ENCODE measurements at places on chromosomes 2 and 18.

DNA sequence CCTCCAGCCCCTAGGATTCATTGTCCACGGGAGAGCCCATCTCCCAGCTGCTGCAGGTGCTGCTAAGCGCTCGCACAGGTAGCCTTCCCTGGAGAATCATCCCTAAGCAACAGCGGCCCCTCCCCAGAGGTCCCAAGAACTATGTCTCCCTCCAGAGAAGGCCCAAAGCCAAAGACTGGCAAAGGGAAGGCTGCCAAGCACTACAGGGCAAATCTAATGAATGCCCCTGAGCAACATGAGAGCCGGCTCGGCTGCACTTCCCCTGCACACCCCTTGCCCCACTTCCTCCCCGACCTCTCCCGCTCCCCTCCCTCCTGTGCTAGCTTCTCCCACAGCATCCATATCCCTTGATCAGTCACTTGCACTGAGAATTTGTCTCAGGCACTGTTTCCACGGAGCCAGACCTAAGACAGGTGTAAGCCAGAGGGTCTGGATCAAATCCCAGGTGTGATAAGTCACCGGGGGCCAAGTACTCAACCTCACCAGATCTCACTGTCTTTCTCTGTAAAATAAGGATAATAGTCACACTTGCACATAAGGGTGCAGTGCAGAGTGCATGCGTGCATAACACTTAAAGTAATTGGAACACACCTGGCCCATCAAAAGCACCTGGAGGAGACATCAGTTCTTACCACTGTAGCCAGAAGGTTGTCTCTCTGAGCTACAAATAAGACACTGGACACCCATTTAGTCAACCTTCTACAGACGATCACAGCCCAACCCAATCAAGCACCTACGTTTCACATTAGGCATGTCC, 20.1 kb upstream of the COL6A3 start:
- DNase-seq: no peak

DNA sequence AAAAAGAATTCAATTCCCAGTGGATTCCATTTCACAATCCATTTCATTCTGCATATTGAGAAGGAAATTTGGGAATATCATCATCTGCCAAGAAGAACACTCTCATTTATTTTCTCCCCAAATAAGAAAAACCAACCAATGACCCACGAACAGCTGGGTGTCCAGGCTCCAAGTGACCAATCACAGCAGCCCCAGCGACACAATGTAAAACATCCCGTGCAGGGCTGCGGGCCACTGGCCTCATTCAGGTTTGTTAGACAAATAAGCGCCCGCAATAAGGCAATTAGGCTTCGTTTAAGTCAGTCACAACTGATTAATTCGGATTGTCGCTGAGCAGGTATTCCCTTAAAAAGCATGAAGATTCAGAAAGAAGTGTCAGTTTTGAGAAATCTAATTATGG, 378.6 kb downstream of the EIPR1 start:
- DNase-seq: no peak

GRCh38 chr2:70999362-70999761, 4.7 kb upstream of the TEX261 start:
- no peak for DNase-seq

GRCh38 chr2:104784264-104784663, 69.7 kb upstream of the POU3F3 start:
- no peak for DNase-seq

DNA sequence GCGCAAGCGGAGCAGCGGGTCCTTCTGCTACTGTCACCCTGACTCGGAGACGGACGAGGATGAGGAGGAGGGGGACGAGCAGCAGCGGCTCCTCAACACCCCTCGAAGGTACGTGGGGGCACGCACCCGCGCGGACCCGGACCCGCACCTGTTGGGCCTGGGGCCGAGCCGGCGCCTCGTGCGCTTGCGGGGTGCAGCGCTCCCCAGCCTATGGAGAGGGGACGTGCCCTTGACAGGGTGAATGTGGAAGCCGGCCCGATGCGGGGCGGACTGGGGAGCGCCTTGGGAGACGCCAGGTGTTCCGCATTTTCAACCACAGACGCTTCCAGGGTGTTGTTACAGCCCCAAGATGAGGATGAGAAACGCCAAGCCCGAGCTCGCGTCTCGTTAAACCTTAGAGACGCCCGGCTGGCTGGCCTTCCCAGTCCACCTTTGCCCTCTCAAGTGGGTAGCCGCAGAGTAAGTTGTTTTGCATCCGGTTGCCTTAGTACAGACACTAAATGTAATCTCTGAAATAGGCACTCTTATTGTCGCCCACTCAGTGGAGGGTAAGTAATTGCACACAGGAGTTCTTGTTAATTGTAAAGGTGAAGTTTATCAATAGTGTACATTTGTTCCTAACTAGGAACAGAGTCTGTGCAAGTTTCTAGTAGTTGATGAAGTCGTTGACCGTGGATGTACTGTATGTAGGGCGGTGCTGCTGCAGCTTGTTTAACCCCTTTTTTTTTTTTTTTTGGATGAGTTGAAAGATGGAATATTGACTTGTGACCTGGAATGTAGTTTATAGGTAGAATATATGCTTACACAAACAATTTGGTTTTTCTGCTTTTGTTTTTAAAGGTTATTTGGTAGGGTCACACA, 815 bp downstream of the GMCL1 start:
- peak; percentile 17 for DNase-seq

DNA sequence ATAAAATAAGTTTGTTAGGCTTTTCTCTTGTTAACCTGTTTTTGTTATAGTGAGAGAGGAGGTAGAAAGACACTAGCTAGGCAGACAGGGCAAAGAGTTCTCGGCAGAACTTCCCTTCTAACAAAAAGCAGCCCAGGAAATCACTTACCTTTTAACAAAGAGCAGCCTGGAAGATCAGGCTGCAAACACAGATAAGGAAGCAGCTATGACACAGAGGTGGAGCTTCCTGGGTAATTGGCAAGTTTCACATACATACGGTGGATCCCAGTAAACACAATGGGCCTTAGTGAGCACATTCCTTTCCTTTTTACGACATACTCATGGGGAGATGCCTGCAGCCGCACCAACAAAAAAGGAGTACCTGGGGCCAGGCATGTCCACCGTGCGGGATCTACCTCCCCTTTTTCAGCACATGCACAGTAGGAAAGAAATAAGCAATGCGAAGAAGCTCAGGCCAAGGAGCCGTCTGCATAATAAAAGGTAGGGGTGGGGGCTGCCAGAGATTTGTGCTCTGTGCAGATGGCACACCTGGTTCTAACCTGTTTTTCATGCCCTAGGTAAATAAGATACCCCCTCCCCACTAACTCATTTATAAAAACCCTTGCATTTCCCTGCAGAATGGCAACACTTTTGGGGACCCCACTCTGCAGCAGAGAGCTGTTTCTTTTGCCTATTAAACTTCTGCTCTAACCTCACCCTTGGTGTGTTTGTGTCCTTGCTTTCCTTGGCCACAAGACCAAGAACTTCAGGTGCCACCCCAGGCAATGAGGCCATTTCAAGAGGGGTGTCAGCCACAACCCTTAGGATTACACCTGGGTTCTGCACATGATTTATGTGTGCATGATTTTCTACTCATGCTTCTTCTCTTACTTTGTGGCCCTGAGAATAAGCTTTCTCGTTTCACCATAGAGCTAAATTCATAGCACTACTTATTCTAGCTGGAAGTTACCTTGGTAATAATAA, 26.5 kb downstream of the MDH1 start:
- DNase-seq: no peak

DNA sequence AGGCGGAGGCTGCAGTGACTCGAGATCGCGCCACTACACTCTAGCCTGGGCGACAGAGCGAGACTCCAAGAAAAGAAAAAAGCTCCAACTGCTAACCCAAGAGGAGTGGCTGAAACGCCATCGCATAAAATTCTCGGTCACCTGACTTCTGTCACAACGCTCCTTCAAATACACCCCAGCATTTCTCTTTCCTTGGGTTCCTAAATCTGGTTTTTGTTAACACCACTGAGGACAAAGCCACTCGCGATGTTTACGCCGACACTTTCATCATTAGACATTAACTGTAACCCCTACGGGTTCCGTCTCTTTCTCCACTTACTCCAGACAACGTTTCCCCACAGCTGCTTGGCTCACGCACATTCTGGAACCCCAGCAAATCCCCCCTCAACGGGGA, 679 bp downstream of the CLK1 start:
- no peak for DNase-seq

- no peak for DNase-seq
Measured at GRCh38 chr2:142980246-142981068, 103.0 kb downstream of the KYNU start.

GRCh38 chr2:26557244-26557925, 79.5 kb upstream of the OTOF start:
- DNase-seq: no peak

DNA sequence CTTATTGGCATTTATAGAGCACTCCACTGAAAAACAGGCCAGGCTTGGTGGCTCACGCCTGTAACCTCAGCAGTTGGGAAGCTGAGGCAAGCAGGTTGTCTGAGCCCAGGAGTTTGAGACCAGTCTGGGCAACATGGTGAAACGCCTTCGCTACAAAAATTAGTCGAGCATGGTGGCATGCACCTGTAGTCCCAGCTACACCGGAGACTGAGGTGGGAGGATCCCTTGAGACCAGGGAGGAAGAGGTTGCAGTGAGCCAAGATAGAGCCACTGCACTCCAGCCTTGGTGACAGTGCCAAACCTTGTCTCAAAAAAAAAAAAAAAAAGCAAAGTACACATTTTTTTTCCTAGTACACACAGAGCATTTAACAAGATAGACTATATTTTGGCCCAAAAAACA, 96.1 kb downstream of the TGIF1 start:
- no peak for DNase-seq

DNA sequence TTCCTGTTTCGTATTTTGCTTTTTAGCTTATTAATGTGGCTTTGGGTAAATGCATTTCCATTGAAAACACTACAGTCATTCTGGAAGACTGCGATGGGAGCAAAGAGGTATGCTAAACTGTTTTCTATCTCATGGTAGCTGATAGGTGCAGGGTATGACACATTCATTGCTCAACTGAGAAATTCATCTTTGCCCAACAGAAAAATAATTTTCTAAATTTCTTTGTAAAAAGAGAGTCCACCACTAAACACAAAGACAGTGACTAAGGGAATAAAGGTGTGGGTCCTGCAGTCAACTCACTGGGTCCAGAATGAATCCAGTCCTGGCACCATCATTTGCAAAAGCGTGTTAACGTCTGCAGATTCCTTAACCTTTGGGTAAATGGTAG, 19.9 kb downstream of the ERMN start:
- DNase-seq: no peak

GRCh38 chr2:221605751-221606240, 33.7 kb upstream of the EPHA4 start:
- no peak for DNase-seq

- no peak for DNase-seq
Measured at GRCh38 chr2:33086400-33087015, 139.8 kb downstream of the LTBP1 start.

- no peak for DNase-seq
Measured at GRCh38 chr2:3454802-3455201, 64.5 kb downstream of the ADI1 start.

GRCh38 chr2:69995511-69995910, 34.1 kb upstream of the ASPRV1 start:
- DNase-seq: no peak

DNA sequence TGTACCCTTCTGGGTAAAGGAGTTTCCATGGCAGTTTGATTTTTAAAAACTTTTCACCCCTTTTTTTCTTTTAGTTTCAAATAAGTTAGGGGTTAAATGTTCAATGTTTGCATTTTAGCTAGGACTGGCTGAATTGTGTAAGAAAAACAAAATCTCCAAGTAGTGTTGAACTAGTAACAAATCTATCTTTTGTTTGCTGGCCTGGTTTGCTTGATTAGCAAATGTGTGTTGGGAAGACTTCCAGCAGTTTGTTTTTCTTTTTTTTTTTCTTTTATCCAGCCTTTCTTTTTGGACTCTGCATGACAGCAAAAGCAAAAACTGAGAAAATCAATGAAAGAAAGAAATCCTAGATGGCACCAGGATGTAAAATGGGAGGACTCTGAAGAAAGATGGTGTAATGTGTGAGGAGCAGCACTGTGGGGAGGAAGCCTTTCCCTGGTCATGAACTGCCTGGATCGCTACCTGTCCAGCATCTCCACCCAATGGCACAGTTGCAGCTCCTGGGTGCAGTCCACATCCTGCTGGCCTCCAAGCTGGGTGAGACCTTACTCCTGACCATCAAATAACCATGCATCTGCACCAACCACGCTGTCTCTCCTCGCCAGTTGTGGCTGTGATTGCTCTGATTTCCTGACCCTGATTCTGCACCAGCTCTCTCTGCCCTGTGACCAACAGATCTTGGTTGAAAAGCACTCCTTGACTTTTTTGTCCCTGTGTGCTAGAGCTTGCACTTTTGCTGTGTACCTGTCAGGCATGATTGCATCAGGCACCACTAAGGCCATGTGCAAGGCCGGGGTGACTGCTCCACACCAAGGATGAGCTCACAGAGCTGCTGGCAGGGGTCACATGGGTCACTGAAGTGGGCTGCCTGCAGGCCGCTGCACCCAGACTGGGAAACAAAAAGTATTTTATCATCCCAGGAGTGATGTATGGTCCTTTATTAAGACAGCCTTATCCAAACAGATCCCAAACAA, 71.2 kb upstream of the ZNF236 start:
- DNase-seq: no peak

DNA sequence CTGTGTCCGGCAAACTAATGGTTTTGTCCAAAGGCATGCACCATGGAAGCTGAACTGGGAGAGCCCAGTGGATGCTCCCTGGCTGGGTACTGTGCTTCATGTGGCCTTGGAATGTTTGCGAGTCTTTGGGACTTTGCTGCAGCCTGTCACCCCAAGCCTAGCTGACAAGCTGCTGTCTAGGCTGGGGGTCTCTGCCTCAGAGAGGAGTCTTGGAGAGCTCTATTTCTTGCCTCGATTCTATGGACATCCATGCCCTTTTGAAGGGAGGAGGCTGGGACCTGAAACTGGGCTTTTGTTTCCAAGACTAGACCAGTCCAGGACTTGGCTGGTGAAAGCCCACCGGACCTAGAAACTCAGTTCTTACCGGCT, 1.7 kb downstream of the MARS2 start:
- no peak for DNase-seq

DNA sequence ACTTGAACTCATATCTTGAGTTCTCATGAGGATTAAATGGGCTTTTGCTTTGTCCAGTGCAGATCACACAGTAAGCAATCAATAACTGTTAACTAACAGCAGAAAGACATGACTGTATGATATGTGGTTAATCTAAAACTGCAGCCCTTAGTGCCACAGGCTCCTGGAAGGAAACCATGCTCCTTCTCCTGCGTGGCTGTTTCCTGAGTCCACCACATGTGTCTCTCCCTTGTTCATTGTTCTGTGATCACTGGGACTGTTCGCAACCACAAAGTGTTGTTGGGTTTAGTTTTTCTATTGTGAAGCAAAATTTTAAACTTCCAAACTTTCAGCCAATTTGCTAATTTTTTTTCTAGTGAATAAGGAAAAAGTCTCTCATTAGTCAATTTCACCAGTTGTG, 130.9 kb upstream of the PTPRM start:
- DNase-seq: no peak

- DNase-seq: no peak
Measured at GRCh38 chr2:217086038-217086522, 226.2 kb upstream of the TNP1 start.

- DNase-seq: no peak
Measured at GRCh38 chr2:199207011-199207410, 250.7 kb downstream of the SATB2 start.
